ENCODE measurements at places on chromosomes 1 and 21.
A peak's percentile ranks its signal among the peaks of the same experiment; 100 is the strongest.

DNA sequence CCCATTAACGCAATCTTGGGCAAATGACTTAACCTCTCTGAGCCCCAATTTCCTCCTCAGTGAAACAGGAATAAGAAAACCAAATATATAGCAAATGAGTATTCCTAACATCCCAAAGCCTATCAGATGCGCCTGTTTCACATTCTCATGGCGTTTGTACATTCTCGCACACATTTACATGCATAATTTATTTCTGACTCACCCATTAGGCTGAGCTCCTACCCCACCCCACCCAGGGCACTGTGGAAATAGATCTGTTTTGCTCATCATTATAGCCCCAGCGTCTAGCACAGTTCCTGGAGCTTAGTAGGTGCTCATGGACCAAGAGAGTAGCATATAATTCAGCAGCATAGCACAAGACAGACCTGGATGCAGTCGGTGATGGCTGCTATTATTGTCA, 146.1 kb upstream of the VANGL1 start:
- DNase-seq = no peak

DNA sequence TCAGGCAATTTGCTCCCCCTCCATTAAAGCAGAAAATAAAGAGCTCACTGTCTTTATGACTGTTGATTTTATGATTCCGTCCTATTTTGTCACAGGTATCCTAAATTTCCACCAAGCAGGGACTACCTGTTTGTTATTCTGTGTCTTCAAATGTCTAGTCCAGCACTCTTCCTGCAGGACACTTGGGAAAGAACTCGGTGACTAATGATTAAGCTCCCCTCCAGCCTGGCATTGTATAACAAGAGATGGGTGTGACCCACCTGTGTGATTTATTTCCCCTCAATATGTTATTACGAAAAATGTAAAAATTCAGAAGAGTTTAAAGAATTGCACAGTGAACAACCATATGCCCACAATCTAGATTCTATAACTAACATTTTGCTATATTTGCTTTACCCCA, 42.9 kb upstream of the LRRN2 start:
- no peak for DNase-seq

GRCh38 chr1:201134405-201134804, 7.4 kb upstream of the ASCL5 start:
- DNase-seq = no peak

GRCh38 chr1:198649968-198650338, 11.1 kb downstream of the PTPRC start:
- no peak for DNase-seq

GRCh38 chr1:172845371-172845770, 186.5 kb downstream of the FASLG start:
- DNase-seq = no peak

DNA sequence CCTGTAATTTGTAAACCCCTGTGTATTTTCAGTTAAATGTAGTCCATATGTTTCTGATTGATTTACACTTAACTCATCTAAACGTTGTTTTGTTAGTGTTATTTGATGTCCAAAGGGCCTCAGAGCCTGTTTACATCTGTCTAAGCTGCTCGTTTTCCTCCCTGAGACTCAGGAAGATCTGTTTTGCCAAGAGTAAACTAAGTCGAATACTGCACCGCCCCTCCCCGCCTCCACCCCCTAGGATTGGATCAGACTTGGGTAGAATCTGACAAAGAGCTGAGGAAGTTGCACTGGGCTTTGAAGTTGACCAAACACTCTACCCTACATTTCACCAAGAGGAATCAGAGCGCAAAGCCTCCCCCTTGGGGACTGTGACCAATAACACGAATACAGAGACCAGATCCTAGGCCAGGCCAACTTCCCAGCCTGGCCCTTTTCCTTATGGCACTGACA, 206.9 kb upstream of the LMO4 start:
- DNase-seq = no peak

GRCh38 chr1:76330991-76331603, 256.6 kb downstream of the ST6GALNAC3 start:
- peak; percentile 49 for DNase-seq

Measured in NCI-H1436 (cell line).